ENCODE measurements at places on chromosomes 1 and 21.

DNA sequence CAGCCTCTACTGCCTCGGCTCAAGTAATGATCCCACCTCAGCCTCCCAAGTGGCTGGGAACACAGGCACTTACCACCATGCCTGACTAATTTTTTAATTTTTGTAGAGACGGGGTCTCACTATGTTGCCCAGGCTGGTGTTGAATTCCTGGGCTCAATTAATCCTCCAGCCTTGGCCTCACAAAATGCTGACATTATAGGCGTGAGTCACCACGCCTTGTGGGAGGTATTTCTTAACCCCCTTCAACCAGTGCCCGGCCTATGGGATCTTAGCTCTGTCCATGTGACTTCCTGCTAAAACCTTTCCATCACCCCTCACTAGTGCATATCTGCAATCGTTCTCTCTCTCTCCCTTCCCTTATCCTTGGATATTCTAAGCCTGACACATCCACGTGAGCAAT is 86.4 kb downstream of the FOXD2 start:
- no peak for DNase-seq

GRCh38 chr1:174090471-174090870 is 68.3 kb upstream of the RC3H1 start:
- DNase-seq: peak; percentile 40

- DNase-seq: no peak
These were observed 18.5 kb downstream of the PLA2G2D start for GRCh38 chr1:20100632-20101355.

- no peak for DNase-seq
These were observed 30.4 kb downstream of the WNT9A start for GRCh38 chr1:227917081-227917950.

DNA sequence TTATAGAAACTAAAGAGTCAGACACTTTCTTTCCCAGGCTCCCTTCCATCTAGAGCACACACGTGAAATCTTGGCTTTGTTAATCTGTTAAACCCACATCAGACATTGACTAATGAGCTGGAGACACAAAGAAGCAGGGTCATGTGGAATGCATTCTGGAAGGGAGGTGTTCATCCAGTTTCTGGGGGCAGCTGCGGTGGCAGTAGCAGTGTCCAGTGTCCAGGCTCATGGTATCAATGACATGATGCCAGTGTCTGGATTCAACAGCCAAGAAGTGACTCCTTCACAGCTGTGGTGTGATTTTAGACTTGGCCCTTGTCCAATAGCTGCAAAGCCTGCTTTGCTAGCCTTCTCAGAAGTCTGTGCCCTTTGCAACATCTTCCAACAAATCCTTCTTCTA is 95.2 kb downstream of the NTPCR start:
- DNase-seq: no peak

DNA sequence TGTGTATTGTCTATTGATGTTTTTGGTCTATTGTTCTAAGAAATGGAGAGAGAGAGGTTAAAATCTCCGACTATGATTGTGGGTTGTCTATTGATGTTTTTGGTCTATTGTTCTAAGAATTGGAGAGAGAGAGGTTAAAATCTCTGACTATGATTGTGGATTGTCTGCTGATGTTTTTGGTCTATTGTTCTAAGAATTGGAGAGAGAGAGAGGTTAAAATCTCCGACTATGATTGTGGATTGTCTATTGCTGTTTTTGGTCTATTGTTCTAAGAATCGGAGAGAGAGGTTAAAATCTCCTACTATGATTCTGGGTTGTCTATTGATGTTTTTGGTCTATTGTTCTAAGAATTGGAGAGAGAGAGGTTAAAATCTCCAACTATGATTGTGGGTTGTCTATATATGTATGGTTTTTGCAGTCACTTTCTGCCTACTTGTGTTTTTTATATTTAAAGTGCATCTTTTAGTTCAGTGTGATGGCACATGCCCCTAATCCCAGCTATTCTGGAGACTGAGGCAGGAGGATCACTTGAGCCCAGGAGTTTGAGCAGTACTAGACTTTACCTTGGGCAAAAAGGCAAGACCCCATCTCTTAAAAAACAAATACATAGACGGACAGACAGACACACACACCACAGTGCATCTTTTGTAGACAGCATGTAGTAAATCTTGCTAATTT is 16.2 kb downstream of the C1orf159 start:
- DNase-seq: no peak

DNA sequence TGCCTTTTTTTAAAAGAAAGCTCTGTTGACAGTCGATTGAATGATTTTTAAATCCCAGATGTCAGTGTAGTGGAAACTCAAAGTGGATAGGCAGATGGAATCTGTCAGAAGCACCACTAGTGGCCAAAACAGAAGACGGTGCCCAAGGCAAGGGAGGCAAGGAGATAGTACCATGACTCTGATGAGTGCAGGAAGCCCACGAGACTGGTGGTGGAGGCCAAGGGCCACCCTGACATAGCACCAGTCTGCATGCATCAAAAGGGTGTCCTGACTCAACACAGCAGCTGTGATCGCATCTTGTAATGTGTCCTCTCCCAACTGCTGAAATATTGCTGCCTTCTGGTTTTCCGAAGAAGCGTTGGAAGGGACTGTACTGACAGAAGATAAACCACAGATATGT is 124.1 kb upstream of the PAPPA2 start:
- DNase-seq: no peak

Measured in NCI-H1417 treated with DMSO at 0.1 percent for 48 hours (cell line).